HTR-8/SVneo (cell line): ENCODE measurements at places on chromosomes 16 and 17.

DNA sequence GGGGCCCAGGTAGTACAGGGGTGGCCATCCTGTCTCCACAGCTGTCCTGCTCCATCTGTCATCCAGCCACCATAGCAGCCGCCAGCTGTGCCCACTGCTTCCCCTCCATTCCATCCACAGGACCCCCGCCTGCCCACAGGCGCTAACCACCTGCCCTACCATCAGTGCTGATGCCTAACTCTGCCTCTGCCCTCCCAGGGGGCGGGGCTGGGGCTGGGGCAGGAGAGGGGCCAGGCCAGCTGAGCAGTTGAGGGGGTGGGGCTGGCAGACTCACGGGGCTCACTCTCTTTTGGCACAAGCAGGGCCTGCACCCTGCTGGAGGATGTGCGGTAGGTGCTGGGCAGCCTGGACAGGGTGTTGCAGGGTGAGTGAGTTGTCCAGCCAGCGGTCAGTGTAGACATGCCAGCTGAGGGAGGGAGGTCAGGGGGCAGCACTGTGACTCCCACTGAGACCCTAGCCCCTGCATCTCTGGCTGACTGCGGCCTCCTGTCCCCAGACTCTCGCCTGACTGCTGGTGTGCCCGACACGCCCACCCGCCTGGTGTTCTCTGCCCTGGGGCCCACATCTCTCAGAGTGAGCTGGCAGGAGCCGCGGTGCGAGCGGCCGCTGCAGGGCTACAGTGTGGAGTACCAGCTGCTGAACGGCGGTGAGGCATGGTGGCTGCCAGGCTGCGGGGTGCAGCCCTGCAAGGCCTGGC, 9.6 kb downstream of the GALK1 start:
- no peak for DNase-seq

GRCh38 chr17:79996291-79996690, 39.4 kb downstream of the TBC1D16 start:
- DNase-seq = no peak

DNA sequence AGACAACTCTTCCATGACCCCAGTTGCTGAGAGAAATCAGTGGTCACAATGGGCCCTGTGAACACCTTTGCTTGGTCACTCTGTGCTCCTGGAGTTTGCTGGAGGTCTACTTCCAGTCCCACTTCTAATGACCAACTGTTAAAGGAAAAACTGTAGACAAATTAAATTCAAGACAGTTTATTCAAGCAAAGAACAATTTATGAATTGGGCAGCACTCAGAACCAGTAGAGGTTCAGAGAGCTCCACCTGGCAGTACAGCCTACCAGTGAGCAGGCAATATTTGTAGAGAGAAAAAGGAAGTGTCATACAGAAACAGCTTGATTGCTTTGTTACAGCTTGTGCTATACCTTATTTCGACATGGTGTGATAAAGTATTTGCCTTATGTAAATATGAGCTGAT, 116.5 kb downstream of the HS3ST3B1 start:
- no peak for DNase-seq

DNA sequence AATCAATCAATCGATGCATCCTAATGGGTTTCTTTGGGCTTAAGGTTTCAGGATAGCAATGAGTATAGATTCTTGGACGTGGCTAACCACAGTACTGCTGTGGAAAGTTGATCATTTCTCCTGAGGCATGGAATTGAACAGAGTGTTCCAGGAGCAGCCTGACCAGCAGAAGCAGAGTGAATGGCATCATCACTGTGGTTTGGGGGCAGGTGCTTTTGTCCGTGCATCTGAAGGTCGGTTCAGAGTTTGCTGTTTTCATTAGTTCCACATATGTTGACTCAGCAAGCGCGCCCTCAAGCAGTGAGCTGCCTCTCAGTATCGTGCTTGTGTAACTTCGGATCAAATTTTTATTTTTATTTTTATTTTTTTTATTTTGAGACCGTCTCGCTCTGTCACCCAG, 24.9 kb downstream of the KIAA0513 start:
- DNase-seq = no peak

DNA sequence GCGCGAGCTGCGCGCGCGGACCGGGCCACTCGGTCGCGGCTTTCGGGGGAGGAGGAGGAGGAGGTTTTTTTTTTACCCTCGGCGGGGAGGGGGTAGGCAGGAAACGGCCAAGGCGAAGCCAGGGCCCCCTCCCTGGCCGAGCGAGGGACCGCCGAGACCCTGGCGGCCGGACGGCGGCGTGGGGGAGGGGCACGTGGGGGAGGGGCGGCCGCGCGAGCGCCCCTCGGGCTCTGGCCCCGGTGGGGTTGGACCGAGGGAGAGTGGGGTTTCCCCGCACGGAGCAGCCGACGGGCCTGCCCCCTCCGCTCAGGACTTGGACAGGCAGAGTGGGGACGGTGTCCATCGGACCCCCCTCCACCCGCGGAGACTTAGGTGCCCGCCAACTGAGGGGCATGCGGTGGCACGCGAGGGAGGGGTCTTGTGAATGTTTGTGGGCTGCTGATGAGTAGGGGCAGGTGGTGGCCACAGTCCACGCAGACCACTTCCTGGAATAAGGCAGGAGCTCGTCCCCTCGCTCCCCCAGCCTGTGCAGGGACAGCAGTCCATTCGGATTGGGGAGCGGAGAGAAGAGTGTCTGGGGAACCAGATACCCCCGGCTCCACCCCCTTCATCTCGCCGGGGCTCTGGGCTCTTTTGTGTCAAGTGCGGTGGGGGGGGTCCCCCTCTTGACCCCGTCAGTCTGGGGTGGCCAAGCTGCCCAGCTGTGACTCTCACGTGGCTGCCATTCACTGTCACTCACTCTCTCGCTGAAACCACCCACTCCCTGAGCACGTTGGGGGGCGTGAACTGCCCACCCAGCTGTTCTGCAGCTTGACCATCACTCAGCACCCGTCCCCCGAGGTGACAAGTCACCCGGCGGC, 3.0 kb upstream of the CHD3 start:
- DNase-seq = peak; percentile 73
